ENCODE measurements at places on chromosomes 7 and 10.
A peak's percentile ranks its signal among the peaks of the same experiment; 100 is the strongest.

- peak; percentile 41 for DNase-seq
Observed at GRCh38 chr7:98870121-98870651, 372 bp upstream of the TMEM130 start.

GRCh38 chr7:99720800-99721595, 14.0 kb downstream of the CYP3A7 start:
- DNase-seq, result no peak

DNA sequence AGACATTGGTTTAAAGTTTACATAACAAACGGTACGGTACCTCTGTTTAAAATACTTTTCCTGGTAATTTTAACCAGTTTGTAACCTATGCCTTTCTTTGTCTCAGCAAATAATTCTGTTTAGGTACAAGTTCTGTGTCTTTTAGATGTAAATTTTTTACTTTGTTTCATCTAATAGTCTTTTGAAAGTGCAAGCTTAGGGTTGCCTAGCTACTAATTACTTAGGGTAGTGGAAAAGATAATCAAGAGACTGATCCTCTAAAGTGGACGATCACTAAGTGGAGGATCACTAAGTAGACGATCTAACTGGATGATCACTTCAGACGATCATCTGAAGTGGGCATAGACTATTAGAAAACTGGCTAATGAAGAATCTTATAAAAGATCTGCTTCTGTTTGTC, 16.1 kb upstream of the FKBP9 start:
- DNase-seq, result no peak

GRCh38 chr10:130220251-130221185, 84.3 kb downstream of the GLRX3 start:
- DNase-seq, result no peak

DNA sequence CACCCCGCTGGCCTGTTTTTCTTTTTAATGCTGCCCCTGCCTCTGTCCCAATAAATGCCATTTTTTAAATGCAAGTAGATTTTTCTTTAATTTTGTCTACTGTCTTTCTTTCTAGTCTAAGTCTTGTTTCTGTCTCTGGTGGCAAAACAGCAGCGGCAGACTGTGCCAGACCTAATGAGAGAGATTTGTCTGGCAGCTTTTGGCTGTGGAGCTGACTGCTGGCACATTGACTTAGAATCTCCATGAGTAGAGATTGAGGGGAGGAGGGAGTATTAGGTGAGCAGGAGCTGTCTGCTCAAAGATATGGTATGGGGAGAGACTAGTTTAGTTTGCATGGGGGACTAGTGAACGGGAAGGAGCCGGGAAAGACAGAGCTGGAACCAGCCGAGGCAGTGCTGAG, 13.0 kb downstream of the VWA2 start:
- DNase-seq, result no peak
